Astrocyte (in vitro differentiated cells and primary cell): ENCODE measurements at places on chromosomes 6 and 20. TPM values are rescaled to one million over a fixed set of nuclear protein-coding genes. Genes with fewer than 3 reads are reported as not detected.

The PI16 gene
- total RNA-seq, result not detected in 2 replicates

The IPCEF1 gene
- 0.16 and 0.24 TPM in 2 replicates for total RNA-seq

The LTA gene
- total RNA-seq, result not detected in 2 replicates

The CRYBG1 gene
- total RNA-seq, result 0.64 and 1.4 TPM in 2 replicates

The ABHD16A gene
- total RNA-seq, result 34.3 and 38.3 TPM in 2 replicates

The KCNQ2 gene
- 11.5 and 11.9 TPM in 2 replicates for total RNA-seq

The MRPS18B gene
- total RNA-seq, result 28.0 and 29.3 TPM in 2 replicates

The IL17F gene
- total RNA-seq, result not detected in 2 replicates

The GJA10 gene
- not detected in 2 replicates for total RNA-seq

The TSPYL4 gene
- total RNA-seq, result 22.2 and 25.8 TPM in 2 replicates

The MAS1 gene
- not detected in 2 replicates for total RNA-seq

The ADTRP gene
- total RNA-seq, result 0.58 and 0.68 TPM in 2 replicates

DNA sequence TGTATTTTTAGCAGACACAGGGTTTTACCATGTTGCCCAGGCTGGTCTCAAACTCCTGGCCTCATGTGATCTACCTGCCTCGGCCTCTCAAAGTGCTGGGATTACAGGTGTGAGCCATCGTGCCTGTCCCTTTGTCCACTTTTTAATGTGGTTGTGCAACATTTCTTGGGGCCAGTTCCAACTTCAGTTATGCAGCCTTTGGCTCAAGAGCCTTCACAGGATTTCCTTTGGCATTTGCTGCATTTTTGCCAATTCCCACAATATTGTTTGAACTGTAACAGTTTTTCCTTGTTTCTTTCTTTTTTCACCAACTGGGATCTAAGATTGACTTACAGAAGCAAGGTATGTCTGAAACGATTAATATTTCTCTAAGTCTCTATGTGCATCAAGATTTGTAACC is 63.6 kb downstream of the EDN1 start:
- DNase-seq, result no peak

DNA sequence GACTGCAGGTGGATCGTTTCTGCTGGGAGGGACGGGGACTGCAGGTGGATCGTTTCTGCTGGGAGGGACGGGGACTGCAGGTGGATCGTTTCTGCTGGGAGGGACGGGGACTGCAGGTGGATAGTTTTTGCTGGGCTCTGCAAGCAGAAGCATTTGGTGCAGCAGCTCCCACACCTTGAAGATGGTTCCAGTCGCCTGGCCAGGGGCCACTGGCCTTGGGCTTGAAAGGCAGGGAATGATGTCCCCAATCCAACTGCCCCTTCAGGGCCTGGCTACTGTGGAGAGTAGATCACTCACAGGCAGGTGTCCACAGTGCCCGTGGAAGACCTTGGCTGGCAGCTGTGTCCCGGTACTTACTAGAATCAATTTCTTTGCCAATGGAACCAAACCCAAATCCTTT is 68.2 kb downstream of the PSMG4 start:
- no peak for DNase-seq

- DNase-seq, result no peak
Measured at GRCh38 chr6:40036186-40036585, 101.9 kb upstream of the MOCS1 start.

DNA sequence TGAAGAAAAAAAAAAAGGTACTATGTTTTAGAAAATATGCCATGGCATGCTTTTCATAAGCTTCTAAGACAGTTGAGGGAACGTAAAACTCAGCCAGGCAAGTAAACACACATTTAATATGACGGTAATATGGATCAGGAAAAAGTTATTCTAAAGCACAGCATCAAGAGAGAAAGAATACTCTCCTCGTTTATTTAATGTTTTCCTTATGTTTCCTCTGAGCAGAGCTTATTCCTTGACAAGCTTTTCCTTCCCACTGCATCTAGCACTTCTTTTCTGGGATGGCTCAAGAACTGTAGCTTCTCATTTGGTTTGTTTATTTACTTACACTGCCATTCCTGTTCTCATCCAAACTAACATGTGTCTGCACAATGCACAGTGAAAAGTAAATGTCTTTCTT is 2.7 kb upstream of the RSPO3 start:
- DNase-seq, result no peak

GRCh38 chr6:140043357-140043756 is 668.9 kb upstream of the CITED2 start:
- peak; percentile 98 for DNase-seq

GRCh38 chr20:25984933-25985332 is 288.3 kb upstream of the ZNF337 start:
- no peak for DNase-seq

GRCh38 chr6:36029464-36029863 is 1.9 kb downstream of the MAPK14 start:
- DNase-seq, result peak; percentile 51

DNA sequence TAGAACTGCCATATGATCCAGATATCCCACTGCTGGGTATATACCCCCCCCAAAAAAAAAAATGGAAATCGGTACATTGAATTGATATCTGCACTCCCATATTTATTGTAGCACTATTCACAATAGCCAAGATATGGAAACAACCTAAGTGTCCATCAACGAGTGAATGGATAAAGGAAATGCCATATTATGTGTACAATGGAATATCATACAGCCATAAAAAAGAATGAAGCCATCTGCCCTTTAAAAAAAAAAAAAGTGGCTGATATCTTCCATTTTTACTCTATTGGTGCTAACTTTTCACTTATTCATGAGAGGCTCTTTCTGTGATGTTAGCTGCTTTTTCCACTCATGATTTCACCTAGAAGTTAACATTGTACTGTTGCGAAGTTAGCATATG is 156.5 kb downstream of the REV3L start:
- DNase-seq, result no peak

GRCh38 chr6:133992992-133993680 is 40.1 kb downstream of the TBPL1 start:
- DNase-seq, result no peak

- no peak for DNase-seq
Measured at GRCh38 chr6:155297669-155298068, 16.6 kb downstream of the TFB1M start.

DNA sequence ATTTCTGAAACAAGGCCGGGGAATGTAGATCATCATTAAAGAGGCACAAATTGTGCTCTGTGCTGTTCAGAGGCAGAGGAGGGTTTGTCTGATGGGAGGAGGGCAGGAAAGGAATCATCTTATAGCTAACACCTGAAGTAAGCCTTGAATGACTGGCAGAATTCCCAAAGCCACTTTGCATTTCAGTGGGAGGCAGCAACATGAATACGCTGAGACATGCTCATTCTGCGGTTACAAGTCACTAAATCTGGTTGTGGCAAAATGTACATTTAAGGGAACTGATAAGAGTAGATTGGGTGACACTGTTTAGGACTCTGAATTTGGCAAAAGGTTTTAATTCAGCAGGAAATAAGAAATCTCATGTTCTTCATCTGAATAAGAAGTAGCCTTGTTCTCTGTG is 4.4 kb upstream of the COL19A1 start:
- no peak for DNase-seq

GRCh38 chr6:49541210-49541724 is 9.2 kb upstream of the C6orf141 start:
- DNase-seq, result peak; percentile 93

GRCh38 chr6:101544286-101544685 is 150.8 kb downstream of the GRIK2 start:
- peak; percentile 32 for DNase-seq

GRCh38 chr6:154878871-154879491 is 116.1 kb upstream of the TIAM2 start:
- no peak for DNase-seq

DNA sequence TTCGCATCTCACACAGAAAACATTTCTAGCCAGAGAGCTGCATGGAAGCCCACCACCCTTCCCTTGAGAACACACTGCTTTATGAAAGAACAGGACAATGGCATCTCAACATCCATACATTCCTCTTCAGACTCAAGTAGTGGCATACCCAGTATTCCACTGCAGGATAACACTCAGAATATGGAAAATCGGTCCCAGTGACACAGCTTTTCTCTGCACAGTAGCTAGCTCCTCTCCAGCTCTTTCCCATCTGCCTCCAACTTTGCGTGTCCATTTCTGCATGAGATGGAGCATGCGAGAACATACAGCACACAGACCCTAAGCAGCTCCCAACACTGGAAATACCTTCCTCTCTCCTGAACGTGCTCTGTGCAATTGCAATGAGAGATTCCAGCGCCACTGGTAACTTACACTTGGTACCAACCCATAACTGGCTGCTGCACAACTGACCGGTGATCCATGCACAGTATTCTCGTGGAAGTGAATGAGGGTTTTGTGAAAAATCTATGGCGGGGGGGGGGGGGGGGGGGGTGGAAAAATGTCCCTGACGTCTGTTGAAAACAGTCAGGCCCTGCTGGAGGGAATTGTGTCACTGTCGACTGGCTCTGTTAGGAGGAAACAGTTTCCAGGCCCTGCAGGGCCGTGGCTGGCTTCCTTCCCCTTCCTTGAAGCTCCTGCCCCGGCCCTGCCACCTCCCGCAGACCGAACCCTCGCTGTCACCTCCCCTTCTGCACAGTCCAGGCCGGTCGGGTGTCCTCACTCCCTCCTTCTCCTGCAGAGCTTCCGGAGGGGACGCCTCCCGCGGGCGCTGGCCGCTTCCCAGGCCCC is 265.9 kb upstream of the QKI start:
- no peak for DNase-seq

DNA sequence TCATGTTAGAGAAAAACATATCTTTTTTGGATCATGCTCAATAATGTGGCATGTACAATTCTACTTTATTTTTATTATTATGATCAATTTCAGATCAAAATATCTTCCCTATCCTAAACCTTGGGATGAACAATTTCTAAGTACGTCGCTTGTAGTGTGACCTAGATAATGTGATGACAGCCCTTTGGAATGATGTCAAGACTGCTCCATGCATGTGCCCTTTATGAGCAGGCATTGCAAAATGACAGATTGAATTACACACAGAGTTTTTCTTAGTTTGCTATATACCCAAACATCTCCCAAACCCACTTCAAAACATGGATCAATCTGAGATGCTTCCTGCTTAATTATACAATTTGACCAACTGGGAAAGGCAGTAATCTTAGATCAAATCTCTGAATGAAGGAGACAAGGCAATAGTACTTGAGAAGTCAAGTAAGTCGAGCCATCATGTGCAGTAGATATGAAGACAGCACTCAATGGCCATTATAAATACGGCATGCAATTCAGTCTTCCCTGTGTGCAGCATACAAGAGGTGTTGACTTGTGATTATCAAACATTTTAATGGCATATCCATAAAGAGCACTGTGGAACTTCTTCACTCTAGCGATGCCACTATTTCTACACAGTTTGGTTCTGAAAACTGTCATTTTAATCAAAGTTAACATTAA is 294.8 kb downstream of the RNF144B start:
- no peak for DNase-seq

DNA sequence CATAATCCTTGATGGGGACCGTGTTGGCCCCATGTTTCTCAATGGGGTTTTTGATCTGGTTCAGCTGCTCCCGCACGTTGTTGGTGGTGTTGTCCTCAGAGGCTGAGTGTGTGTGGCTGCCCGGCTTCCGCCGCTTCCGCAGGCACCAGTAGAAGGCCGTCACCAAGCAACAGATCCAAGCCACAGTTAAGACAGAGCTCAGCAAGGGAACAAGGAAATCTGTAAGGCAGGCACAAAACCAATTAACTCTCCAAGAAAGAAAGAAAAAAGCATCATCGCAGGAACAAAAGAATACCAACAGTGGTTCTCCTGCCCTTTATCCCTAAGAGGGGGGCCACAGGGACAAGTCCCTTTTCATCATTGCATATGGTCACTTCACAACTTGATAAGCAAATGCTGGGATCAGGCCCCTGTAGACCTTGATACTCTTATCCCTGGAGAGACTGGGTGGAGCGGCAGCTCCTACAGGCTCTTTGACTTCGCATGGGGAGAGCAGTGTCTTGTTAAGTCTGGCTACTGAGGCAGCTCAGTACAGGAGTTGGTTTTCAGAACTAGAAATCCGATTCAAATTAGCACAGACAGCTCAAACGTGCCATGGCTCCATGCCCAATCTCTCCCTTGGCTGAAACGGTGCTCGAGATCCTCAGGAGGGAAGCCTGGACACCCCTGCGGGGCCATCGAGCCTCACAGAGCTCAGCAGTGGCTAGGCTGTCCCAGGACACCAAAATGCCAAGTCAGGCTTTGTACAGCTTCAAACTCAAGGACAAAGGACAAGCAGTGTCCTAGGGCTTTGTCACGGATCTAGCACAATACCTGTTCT is 33.9 kb downstream of the JAG1 start:
- DNase-seq, result no peak

GRCh38 chr6:17057322-17057721 is 44.5 kb upstream of the STMND1 start:
- peak; percentile 43 for DNase-seq
